ENCODE measurements at places on chromosomes 1 and 21.

GRCh38 chr1:65830306-65830705 lies 37.6 kb downstream of the PDE4B start:
- no peak for DNase-seq

DNA sequence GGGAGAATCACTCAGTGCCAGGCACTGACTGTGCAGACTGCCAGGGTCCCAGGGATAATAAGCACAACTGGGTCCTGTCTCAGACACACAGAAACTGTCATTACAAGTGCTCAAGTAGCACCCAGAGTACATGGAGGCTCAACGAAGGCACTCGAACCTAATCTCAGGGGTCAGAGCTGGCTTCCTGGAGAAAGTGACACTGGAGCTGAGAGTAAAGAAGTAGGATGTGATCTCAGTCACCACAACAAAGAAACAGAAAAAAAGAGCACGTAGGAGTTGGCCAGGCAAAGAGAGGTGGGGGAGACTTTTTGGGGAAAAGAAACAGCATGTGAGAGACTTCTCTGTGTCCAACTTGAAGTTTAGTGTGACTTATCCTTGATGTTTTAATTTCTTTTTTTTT lies 1.3 kb downstream of the CATSPER4 start:
- DNase-seq, result no peak

- no peak for DNase-seq
Measured at GRCh38 chr1:8019229-8019620, 6.9 kb downstream of the ERRFI1 start.

GRCh38 chr21:27339902-27340301 lies 373.0 kb upstream of the ADAMTS5 start:
- no peak for DNase-seq

DNA sequence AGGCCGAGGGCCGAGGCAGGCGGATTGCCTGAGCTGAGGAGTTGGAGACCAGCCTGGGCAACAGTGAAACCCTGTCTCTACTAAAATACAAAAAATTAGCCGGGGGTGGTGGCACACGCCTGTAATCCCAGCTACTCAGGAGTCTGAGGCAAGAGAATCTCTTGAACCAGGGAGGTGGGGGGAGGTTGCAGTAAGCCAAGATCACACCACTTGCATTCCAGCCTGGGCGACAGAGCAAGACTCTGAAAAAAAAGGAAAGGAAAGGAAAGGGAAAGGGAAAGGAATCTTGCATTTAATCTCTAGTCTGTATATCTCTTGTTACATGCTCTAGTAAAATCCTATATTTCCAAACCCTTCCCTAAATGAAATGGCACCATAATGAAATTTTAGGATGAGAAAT lies 328.3 kb upstream of the ADGRL2 start:
- DNase-seq, result no peak

DNA sequence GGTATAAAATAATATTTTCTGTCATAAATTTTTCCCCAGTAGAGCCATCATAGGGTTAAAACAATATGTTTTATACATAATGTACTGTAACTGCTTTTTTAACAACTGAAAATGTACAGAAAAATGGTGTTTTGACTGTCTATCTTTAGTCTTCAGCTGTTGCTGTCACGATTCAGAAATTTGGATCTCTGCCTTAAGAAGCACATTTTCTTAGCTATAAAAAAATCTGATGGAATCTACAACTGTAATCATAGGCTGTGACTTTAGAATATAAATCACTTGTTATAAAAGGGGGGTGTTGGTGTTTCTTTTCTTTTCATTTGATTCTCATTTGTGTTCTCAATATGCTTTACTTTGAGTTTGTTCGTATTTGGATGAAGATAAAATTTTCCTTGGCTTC lies 187.5 kb downstream of the PDE4B start:
- no peak for DNase-seq

DNA sequence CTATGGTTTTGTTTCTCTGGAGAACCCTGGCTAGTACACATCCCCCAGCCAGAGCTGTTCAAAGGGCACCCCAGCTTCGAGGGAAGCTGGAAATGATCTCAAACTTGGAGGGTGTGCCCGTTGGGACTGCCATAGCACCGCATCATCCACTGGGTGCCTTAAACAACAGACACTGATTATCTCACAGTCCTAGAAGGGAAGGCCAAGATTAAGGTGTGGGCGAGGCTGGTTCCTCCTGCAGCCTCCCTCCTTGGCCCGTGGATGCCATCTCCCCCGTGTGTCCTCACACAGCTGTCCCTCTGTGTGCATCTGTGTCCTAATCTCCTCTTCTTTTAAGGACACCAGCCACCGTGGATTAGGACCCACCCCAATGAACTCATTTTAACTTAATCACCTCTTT lies 4.2 kb upstream of the IBA57 start:
- DNase-seq, result no peak

- no peak for DNase-seq
Measured at GRCh38 chr1:211326140-211326527, 499 bp upstream of the TRAF5 start.

DNA sequence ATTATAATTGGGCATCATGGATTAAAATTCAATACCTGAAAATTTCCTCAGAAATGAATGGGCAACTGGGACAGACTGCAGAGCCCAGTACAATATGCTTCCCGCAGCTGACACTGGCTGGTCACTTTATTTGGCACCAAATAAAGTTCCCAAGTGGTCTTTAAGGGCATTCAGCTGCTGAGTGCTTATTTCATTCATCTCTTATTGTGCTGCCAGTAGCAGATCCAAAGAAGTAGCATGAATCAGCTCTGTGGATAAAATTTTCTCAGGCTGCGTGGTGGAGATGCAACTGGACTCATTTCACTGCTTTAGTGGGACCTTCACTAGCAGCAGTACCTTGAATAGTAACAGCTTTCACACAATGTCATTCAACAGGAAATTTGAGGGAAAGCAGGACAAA lies 226.3 kb upstream of the ADGRL2 start:
- DNase-seq, result no peak

- DNase-seq, result no peak
Measured at GRCh38 chr1:43885279-43885801, 48.3 kb upstream of the ARTN start.

DNA sequence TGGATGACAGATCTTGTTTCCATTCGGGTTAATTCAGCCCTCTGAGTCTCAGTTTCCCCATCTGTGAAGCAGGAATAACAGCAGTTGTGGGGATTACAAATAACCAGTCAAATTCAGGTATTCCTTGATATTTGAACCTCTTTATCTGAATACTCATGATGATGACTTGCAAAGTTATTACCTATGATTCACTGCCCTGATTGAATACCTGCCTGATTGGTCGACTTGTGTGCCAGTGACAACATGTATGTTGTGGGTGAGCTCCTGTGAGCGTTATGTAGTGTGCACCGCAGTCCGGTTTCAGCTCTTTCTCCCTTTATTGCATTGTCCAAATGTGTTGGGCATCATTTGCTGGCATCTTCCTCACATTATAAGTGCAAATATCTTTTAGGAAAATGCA lies 9.5 kb upstream of the TMEM61 start:
- no peak for DNase-seq

DNA sequence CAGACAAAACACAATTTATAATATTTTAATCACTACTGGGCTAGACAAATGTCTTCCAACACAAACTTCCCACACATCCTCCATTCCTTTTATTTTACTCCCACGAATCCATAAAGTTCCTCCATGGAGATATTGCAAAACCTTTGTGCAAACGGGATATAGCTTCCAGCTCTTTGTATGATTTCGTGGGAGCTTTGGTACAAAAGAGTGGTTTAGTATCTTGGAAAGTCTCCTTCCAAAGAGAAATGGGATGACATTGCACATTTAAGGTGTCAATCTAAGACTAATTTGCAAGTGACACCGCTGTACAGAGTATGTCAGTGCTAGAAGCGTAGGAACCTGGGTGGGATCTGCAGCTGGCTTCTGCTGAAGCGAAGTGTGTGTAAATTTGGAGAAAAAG lies 455.2 kb upstream of the RUNX1 start:
- DNase-seq, result no peak

- DNase-seq, result peak; percentile 65
Measured at GRCh38 chr1:109776911-109777310, 13.2 kb upstream of the EPS8L3 start.

DNA sequence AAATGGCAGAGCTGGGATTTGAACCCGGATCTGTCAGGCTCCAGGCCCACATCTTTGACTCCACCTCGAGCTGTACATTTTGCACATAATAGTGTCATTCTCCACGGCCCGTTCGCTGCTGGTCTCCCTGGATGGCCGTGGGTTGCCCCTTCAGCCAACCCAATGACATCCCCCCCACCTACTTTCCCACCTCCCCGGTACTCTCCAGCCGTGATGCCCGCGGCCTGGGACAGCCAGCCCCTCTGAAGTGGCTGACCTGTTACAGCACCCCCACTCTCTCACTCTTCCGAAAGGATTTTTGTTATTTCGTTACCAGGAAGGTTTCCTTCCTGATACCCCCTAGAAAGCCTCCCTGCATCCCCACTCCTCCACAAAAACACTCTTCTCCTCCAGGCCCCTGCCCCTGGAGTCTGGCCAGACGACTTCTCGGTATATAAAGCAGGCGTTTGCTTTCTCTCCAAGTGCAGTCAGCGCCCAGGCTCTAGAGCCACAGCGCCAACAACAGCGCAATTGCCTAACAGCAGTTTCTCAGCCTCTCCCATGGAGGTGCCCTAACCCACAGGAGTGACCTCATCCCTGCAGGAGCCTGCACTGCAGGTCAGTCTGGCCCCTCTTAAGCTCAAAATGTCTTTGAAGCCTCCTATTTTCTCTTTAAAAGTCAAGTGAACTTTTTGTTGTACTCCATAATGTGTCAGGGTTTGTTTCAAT lies 14.5 kb upstream of the GJB5 start:
- no peak for DNase-seq

GRCh38 chr1:180632326-180633056 lies 669 bp downstream of the XPR1 start:
- DNase-seq, result peak; percentile 45

DNA sequence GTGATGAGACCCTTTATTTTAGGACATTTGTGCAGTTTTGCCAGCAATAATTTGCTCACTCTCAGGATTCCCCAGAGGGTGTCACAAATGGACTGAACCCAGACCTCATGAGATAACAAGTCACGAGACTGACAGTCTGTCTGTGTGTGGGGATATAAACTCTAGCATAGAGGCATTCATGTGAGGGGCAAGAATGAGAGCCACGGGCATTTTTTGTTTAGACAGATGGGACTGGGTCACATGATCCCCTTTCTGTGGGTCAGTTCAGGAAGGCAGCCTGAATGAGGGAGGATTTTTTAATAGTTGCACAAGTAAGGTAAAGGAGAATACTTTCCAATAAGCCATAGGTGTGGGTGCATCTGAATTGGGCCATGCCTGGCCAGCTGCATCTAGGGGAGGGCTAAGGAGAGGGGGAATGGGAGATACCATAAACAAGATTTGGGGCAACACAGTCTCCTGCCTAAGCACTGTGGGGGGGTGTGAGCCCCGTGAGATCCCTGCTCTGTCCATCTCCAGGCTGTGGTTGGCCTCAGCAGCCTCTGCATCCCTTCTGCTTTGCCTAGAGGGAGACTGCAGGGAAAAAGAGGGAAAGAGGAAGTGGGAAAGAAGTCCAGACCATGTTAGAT lies 66.6 kb downstream of the NAV1 start:
- no peak for DNase-seq

DNA sequence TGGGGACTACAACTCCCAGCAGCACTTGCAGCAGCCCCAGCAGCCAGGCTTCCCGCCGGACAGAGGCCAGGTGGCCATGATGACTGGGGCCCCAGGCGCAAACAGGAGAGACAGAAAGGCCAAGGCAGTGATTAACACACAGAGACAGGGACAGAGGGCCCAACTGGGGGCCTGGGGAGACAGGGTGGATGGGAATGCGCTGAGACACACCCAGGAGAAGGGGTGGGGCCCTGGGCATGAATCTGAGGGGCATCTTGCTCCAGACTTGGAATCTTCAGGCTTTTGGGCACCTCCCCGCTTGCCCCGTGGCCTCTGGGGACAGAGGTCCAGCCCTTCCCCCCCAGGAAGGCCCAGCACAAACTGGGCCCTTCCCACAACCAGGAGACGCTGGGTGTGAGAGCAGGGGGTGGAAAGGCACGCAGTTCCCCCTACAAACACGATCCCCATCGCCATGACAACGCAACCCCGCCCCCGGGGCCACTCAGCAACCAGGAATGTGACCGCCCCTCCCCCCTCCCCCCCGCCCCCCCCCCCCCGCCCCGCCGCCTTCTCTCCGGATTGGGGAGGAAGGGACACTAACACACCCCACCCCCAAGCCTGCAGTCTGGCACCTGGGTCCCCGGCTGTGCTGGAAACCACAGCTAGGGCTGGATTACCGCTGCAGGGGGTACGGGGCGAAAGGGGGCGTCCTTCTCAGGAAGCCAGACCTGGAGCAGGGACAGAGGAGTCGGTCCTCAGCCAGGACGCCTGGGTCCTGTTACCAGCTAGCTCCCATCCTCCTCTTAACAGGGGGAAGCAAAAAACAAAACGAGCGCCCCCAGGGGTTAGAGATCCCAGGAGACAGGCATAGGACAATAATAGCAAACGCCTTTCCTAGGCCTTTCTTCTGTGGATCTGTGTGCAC lies 4.5 kb downstream of the HDGF start:
- peak; percentile 54 for DNase-seq

DNA sequence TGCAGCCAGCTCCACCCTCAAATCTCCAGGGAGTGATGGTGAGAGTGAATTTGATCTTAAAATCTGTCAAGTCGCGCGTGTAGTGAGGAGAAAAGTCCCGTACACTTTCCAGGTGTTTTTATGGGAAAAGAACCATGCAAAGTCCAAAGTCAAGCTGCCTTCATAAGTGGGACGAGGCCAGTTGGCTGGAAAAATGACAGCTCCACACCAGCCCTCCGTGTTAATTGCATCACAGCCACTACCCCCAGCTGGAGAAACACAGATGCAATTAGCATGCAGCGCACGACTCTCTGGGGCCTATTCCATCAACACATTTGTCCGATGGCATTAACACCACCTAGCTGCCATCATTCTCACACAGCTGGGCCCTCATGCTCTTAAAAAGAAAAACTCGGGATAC lies 68.4 kb downstream of the KLHDC7A start:
- DNase-seq, result no peak

DNA sequence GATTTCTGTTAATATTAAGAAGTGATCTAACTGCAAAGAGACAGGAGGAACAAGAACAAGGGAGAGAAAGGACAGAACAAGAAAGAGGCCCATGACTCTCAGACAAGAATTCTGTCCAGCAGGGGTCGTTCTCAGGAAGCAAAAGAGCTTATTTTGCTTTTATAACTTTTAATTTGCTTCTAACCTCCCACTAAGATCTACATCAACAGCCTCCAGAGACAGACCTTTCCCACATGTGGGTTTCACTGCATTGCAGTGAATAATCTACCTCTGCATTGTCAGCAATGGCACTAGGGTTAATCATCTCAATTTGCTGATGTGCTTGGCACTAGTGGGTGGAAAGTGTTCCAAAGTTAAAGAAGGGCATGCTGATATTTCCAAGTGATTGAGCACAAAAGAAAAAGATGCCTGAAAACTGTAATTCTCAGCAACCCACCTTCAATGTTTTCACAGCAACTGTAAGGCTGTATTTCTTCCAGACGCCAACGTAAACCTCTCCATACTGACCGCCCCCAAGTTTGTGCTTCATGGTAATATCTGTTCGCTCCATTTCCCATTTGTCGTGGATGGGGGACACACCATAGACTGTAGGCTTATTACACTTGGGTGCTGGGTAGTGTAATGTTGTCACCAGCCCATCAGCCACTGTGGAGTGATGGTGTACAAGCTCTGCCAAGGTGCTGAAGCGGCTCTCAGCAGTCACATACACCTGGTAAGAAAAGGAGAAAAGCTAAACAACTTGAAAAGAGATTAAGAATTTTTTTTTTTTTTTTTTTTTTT lies 39.5 kb downstream of the TOR3A start:
- DNase-seq, result peak; percentile 17

Data from effector CD4-positive, alpha-beta T cell (primary cell).